Thoracic aorta (tissue), 2 donors: ENCODE measurements at places on chromosomes 5 and 9. TPM values are rescaled to one million over a fixed set of nuclear protein-coding genes. Genes with fewer than 3 reads are reported as not detected.

GRCh38 chr5:141657937-141658545 is 6.8 kb upstream of the FCHSD1 start:
- DNase-seq: no peak

GRCh38 chr5:150486402-150487198 is 21.3 kb upstream of the NDST1 start:
- DNase-seq: no peak

GRCh38 chr9:23829580-23830475 is 3.8 kb upstream of the ELAVL2 start:
- no peak for DNase-seq

DNA sequence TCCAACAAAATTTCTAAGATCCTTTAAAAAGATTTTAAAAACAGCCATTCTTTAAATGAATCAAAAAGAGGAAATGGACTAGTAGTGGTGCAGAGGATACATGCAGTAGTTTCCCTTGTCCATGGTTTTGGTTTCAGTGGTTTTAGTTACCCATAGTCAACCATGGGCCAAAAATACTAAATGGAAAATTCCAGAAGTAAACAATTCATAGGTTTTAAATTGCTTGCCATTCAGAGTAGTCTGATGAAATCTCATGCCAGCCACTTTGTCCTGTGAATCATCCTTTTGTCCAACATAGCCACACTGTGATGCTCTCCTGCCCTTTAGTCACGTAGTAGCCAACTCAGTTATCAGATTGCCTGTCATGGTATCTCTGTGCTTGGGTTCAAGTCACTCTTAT is 286.1 kb downstream of the ANXA1 start:
- no peak for DNase-seq

The C8G gene
- not detected for total RNA-seq

The EFNA5 gene
- 13.5 TPM for total RNA-seq

- DNase-seq: no peak
Measured at GRCh38 chr5:136143312-136143711, 10.7 kb downstream of the SMAD5 start.

- DNase-seq: no peak
Measured at GRCh38 chr9:22700171-22700570, 253.5 kb downstream of the DMRTA1 start.

- DNase-seq: no peak
Measured at GRCh38 chr9:27337833-27338526, 41.0 kb upstream of the EQTN start.

DNA sequence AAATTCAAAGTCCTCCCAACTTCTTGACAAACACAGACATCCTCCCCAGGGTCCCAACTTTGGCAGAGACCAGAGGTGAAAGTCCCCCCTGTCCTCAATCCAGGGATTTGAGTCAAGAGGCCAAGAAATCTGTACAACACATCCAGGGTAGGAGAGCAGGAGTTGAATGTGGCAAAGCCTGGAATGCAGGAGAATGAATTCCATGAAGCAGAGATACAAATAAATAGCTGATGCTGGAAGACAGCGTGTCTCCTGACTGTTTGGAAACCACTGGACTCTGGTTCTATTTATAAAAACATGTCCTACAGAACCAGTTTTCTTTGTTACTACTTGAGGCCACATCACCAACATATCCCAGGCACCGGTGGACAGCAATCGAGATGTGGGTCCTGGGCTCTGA is 43.7 kb upstream of the SLIT3 start:
- no peak for DNase-seq

- no peak for DNase-seq
Measured at GRCh38 chr9:93467462-93467861, 14.1 kb upstream of the FAM120AOS start.

The C9 gene
- not detected for total RNA-seq

The GDA gene
- not detected for total RNA-seq

The WDR70 gene
- 25.3 TPM for total RNA-seq

GRCh38 chr9:81819155-81819554 is 109.1 kb upstream of the SPATA31D4 start:
- no peak for DNase-seq

GRCh38 chr9:34987160-34987901 is 2.2 kb upstream of the DNAJB5 start:
- no peak for DNase-seq

- no peak for DNase-seq
Measured at GRCh38 chr5:64514612-64515011, 8.8 kb downstream of the RGS7BP start.

The RASGRF2 gene
- total RNA-seq: 6.9 TPM

DNA sequence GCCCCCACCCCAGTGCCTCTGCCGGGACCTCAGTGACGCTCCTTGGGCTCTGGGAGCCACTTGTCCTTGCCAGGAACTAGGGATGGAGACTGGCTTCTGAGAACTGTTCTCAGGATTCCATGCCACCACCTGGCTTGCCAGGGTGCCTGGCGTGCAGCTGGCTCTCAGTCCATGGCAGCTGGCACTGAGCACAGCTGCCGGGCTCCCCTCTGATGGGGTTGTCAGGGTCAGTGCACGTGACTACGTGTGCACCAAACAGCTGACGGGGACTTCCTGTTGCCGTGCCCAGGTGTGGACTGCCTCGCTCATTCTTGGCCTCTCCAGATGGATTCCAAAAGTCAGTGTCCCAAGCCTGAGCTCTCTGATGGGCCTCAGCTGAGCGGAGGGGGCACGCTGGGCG is 9.4 kb downstream of the KCNT1 start:
- DNase-seq: no peak

The TMEM174 gene
- total RNA-seq: not detected

DNA sequence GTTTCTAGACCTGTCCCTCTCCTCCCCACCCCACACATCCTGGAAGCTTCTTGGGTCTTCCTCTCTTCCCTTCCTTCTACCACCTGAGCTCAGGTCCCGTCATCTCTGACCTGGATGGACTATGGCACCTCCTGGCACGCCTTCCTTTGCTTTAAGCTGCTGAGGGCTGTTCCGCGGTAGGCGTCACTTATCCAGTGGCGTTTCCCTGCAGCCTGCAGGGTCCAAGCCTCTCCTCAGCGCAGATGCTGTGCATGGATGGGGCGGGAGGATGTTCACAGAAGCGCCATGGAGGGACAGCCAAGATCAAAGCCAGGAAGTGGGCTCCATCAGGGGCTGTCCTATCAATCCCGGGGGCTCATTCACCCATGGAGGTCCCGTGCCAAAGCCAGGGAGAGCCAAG is 23.8 kb upstream of the CNOT6 start:
- no peak for DNase-seq

The ZCCHC10 gene
- 40.0 TPM for total RNA-seq

DNA sequence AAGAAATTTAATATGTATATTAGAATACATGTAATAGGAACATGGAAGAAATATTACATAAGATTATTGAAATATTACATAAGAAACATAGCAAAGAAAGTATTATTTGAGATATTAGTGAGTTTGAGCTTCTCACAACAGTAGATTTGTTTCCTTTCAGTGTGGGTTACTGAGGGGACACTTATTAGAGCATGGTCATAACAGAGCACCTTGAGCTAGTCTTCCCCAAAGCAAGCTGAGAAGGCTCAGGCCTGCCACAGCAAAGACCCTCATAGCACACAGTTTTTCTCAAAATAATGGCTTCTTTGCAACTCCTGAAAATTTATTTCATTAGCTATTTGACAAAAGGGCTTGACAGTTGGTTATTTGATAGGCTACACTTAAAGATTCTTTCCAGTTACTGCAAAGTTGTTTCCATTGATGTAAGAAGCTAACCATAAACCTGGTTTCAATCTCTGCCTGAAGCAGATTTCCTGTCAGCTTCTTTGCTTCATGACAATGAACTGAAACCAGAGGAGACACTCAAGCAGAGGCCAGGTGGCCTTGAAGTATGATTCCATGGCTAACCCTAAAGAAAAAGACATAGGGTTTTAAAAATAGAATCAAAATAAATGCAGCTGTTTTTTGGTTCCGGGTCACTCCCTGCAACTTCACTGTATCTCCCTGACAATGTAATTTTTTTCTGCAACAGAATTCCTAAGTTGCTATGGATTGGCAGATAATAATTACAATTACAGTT is 68.6 kb downstream of the ERMP1 start:
- DNase-seq: no peak

GRCh38 chr5:142421228-142421617 is 96.4 kb upstream of the SPRY4 start:
- no peak for DNase-seq

- no peak for DNase-seq
Measured at GRCh38 chr5:103532086-103532734, 30.4 kb downstream of the NUDT12 start.

GRCh38 chr9:85225180-85225579 is 516.6 kb downstream of the AGTPBP1 start:
- no peak for DNase-seq

DNA sequence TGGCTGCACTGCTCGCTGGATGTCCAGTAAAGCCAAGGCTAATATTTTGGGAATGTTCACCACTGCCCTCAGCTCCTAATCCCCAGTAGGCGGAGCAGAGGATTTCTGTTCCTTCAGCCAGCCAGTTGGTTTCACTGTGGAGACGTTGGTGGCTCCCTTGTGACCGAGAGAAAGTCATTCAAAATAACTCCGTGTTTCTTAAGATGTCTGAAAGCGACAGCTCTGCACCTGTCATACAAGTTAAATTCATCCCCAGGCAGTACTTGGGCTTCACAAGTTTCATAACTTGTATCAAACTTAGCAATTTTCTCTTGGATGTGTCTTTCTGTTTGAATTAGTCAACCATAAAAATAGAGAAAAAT is 382 bp upstream of the CDKN2B start:
- no peak for DNase-seq

DNA sequence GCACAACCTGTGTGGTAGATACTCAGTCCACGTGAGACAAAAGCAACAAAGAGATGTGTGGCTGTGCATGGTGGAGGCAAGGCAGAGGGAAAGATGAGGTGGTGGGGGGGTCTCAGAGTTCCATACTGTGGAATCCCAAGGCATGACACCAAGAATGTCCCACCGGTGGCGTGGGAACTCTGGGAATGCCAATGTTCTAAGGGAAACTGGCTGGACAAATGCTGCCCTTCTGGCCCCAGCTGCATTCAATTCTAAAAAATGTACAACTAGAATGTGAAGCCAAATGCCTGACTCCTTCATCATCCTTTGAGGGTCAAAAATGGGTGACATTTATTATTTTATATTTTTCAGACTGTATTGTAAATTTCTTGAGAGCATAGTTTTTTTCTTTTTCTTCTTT is 58.2 kb upstream of the EQTN start:
- DNase-seq: no peak

DNA sequence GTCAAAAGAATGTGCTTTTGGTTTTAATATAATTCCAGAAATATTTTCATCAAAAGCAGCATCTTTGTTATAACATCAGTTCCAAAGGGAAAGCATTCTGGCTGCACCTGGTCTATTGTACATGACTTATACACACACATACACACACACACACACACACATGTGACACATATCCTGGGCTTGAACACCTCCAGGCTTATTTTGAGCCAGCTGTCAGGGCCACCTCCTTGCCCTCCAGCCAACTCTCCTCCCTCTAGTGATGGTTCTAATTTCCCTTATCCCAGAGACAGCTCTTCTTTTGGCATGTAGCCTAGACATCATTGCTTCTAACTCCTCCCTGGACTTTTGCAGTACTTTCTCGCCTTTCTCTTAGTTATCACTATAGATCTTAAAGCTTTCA is 115.0 kb downstream of the PIK3R1 start:
- DNase-seq: no peak

DNA sequence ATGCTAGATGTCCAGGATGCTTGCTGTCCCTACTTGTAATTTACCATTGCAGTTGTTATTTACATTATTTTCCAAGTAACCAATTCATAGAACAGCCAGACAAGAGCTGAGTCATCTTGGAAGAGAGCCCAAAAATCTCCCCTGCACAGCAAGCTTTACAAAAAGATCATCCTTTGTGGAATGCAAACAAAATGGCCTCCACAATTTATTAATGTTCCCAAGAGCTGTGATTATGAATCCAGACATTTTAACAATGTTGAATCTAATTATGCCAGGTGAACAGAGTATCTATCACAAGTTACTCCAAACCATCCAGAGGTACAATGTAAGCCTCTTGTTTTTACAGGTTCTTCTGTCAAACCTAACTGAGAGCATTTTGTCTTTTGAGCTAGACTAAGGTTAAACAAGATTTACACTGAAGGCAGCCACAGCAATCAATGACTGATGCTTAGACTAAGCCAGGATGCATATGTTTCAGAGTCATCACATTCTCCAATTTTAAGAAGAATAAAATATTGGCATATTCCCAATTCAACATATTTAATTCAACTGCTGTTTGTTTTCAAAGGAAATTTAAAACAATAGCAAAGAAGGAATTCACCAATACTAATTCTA is 95.3 kb upstream of the SLC12A2 start:
- DNase-seq: no peak

GRCh38 chr9:5646116-5646515 is 17.2 kb downstream of the RIC1 start:
- DNase-seq: no peak

The PCDHGA1 gene
- total RNA-seq: 0.41 TPM

DNA sequence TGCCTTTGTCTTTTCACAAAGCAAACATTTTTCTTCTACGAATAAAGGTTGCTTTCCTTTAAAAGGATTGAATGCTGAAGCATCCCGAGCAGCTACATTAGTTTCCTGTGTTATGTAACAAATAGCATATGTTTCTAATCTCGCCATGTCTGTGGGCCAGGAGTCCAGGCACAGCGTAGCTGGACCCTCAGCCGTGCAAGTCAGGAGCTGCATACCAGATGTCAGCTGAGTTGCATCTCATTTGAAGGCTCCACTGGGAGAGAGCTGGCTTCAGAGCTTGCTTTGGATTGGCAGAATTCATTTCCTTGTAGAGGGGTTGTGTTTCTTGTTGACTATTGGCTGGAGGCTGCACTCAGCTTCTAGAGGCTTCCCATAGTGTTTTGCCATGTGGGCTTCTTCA is 16.0 kb upstream of the GOLPH3 start:
- DNase-seq: no peak

The PCDHA9 gene
- 0.35 TPM for total RNA-seq

- no peak for DNase-seq
Measured at GRCh38 chr5:101728933-101729332, 567.2 kb downstream of the SLCO4C1 start.

DNA sequence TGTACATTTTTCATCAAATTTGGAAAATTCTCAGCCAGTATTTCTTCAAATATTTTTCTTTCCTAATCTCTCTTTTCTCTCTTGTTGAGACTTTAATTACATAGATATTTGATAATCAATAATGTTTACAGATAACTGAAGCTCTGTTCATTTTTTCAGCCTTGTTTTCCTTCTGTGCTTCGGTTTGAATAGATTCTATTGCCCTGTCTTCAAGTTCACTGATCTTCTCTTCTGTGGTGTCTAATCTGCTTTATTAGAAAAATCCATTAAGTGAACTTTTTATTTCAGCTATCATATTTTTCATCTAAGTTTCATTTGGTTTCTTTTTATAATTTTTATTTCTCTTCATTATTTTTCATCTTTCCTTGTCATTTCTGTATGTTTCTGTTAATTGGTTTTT is 54.1 kb downstream of the AMBP start:
- no peak for DNase-seq

DNA sequence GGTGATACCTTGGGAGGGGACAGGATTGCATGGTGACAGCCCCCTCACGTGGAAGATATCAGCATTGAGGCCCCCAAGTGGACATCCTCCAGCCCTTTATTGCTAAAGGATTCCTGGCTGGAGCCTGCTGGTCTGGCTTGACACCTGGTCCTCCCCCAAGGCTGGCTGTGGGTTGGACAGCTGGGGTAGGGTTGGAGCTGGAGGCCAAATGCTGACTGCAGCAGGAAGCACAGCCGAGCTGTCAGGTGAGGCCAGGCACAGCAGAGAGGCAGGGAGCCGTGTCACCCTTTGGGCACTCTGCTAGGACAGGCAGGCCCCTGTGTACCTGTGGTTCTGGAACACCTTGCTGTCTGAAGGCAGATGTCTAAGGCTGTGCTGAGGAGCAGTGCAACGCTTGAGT is 2.2 kb downstream of the CACFD1 start:
- DNase-seq: no peak
